AG04449 (cell line): ENCODE measurements at places on chromosomes 3 and 15.

GRCh38 chr3:133023362-133023761 is 14.8 kb upstream of the TMEM108 start:
- DNase-seq: no peak

- DNase-seq: peak; percentile 36
Observed at GRCh38 chr15:39756806-39757522, 25.7 kb downstream of the FSIP1 start.

DNA sequence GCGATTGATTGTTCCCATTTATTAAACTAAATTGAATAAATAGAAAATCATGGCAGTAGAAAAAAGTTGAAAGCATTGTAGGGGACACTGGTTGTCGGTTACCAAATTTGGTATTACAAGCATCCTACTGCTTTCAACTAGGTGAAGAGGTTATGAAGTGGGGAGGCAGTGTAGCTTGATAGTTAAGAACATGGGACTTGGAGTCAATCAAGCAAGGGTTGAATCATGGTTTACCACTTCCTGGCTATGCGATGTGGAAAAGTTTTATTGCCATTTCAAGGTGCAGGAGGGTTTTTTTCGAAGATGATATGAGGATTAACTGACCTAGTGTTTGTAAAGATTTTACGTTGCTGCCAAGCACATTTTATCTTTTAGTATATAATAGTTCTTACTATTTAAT is 318.2 kb upstream of the KCNH8 start:
- no peak for DNase-seq

DNA sequence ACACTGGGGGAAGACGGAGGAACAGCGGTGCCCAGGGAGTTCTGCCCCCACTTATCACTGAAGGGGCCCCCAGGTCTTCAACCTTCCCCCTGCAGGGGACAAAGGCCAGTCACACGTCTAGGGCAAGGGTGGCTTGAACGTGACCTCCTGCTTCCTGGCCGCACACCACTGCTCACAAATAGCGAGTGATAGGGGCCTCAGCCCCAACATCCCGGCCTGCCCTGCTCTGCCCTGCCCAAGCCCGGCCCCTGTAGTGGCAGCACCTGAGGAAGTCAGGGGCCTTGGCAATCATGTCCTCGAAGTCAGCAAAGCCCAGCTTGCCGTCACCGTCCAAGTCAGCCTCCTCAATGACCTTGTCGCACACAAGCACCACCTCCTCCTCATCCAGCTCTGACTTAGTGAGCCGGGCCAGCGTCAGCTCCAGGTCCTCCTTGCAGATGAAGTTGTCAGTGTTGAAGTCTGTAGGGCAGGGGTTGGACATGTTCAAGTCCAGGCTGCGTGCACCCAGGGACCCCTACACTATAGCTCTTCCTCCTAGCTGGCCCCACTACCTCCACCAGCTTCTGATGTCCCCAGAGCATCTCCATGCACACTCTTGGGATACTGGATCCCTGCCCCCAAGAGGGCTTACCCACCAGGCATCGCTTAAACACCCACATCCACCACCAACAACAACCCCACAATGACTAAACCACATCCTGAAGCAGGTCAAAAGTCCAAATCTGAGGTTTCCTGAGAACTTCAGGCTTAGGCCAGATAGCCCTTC is 13.3 kb downstream of the SH2D7 start:
- no peak for DNase-seq

DNA sequence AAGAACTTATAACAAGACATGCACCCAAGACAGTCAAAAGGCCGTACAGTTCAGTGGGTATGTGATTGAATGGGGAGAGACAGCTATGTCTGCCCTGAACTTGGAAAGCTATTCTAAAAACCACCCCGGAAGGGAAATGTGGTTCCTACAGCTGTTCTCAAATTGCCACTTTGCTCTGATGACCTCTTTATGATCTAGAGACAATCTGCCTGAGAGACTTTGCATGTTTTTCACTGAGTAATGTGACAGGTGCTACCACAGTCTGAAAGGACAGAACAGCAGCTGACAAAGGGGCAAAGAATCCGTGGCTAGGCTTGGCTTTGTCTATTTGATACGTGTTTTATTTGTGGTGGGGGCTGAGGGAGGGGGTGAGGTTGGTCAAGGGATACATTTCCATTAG is 148.3 kb upstream of the NPHP3 start:
- DNase-seq: no peak

GRCh38 chr15:101045835-101046691 is 126.9 kb downstream of the LRRK1 start:
- no peak for DNase-seq

- DNase-seq: no peak
Observed at GRCh38 chr15:48313216-48313615, 18.0 kb upstream of the DUT start.

DNA sequence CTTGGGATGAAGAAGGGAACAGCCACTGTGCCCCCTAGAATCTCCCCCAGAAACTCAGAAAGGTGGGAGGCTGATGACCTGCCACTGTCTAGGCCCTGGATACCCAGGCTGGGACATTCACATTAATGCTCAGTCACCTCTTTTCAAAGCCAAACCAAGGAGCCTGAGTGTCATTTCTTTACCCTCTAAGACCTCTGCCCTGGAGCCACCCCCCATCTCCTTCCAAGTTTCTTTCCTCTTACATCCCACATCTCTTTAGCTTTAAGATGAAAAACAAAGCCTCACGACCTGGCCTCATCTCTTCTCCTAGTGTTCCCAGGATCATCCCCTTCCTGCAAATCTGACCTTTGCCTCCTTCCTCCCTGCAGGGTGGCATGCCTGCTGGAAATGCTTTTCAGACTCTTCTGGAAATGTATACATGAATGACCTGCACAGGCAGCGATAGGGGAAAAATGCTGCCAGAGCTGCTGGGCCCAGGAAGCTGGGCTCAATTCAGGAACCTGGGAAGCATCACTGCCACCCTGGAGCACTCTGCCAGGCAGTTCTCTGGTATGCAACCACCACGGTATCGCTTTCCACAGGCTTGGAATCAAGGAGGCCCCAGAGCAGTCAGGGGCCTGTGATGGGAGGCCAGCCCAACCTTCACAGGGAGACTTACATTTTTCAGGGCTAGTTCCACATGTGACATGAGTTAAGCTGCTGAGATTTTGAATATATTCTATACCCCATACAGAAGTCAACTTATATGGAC is 67.6 kb downstream of the DAPK2 start:
- DNase-seq: no peak

GRCh38 chr15:94246016-94246415 is 14.7 kb downstream of the MCTP2 start:
- no peak for DNase-seq

DNA sequence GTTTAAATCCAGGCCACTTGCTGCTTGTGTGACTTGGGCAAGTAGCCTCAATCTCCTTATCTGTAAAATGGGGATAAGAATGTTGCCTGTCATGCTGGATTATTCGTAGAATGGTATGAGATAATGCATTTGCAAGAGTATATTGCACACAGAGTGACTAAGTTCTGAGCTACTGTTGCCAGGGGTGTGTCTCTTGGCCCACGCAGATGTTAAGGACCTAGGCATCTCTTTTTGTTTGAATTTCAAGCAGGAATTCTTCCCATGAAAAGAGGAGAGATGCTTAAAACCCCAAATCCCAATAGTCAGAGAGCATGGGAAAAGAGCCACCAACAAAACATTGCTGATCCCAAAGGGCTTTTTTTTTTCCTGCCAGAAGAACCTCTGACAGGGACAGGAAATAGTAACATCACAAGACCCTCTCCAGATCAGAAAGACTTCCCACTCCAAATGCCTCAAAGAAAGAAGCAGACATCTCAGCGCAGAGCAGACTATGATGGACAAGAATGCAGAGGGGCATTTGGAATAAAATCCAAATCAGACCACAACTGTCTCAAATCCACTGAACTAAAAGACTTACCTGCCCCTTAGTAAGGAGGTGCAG is 90.5 kb downstream of the MRPL46 start:
- no peak for DNase-seq

DNA sequence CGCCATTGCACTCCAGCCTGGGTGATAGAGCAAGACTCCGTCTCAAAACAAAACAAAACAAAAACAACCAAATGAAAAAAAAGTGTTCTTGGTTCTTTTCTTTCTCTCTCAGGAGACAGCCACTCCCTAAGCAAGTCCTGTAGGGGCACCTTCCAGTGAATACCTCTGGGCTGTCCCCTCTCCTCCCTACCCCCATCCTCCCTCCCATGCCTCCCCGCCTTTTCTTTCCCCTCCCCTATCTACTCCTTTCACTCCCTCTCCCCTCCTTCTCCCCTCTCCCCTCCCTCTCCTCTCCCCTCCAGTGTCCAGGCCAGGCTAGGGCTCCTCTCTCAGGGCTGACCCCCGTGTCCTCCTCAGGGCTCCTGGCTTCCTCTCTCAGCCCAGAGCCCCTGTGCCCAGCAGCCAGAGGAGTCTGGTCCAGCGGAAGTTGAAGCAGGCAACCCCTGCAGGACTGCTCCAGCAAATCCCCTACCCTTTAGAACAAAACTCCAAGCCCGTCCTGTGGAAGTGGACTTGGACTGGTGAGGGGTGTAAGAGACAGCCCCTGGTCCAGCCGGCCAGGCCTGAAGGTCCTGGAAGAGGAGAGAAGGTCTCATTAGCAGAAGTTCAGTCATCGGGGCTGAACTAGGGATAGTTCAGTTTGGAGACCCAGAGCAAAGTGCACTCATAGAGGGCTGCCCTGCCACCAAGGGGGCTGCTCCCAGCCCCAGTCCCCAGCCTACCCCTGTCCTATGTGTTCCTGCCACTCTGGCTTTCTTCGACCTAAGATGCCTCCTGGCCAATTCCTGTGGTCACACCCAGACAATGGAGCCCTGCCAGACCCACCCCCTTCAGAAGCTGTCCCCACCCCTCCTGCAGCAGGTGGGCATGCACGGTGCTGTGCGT is 79.8 kb upstream of the IQSEC1 start:
- DNase-seq: no peak

DNA sequence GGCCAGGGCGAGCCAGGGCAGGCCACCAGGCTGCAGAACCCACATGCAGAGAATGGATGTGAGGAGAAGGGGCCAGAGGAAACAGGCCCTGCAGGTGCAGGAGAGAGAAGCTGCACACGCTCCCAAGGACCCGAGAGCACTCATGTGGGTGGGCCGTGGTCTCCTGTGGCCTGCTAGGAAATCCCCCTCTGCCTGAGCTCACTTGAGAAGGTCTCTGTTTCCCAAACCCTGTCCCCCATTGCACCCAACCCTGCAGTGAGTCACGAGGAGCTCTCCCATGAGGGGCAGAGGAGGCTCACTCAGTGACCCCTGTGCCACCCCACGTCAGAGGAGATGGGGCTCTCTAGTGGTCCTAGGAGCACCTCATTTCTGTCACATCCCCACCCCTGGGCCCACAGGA is 111.1 kb downstream of the KLF13 start:
- DNase-seq: no peak

DNA sequence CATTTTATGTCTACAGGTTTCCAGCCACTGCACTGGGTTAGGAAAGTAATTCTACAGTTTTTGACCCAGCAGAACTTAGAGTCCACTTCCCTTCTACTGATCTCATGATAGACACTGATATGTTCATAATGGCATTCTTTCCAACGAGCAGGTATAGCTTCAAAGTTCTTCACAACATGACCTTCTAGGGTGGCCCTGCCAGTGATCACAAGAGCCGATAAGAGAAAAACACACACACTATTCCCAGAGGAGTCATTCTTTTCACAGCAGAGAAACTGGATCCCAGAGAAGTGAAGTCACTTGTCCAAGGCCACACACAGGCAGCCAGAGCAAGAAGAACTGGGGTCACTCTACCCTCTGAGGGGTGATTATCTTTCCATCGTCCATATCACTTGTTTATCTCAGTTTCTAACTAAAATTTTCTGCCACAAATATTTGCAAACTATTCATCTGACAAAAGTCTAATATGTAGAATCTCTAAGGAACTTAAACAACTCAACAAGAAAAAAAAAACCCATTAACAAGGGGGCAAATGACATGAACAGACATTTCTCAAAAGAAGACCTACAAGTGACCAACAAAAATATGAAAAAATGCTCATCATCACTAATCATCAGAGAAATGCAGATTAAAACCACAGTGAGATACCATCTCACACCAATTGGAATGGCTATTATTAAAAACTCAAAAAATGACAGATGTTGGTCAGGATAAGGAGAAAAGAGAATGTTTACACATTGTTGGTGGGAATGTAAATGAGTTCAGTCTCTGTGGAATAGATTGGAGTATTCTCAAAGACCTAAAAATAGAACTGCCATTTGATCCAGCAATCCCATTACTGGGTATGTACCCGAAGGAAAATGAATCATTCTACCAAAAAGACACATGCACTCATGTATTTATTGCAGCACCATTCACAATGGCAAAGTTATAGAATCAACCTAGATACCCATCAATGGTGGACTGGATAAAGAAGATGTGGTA is 31.5 kb downstream of the SPTSSB start:
- DNase-seq: no peak

GRCh38 chr3:79009861-79010260 is 757.9 kb downstream of the ROBO1 start:
- no peak for DNase-seq

DNA sequence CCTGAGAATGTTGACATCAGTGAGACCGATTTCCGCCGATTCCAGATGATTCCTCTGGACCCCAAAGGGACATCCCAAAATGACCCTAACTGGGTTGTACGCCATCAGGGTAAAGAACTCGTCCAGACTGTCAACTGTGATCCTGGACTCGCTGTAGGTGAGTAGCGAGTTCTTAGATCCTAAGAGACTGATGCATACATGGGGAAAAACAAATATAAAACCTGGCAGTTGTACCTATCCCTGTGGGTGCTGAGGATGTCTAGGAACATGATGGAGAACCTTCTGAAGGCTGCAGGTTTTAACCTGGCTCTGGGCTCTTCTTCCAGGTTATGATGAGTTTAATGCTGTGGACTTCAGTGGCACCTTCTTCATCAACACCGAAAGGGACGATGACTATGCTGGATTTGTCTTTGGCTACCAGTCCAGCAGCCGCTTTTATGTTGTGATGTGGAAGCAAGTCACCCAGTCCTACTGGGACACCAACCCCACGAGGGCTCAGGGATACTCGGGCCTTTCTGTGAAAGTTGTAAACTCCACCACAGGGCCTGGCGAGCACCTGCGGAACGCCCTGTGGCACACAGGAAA is 12.3 kb downstream of the THBS1 start:
- peak; percentile 28 for DNase-seq

- DNase-seq: no peak
Observed at GRCh38 chr3:54127499-54128056, 5.2 kb downstream of the CACNA2D3 start.

- DNase-seq: no peak
Observed at GRCh38 chr3:145006271-145006670, 1034.6 kb downstream of the DIPK2A start.

DNA sequence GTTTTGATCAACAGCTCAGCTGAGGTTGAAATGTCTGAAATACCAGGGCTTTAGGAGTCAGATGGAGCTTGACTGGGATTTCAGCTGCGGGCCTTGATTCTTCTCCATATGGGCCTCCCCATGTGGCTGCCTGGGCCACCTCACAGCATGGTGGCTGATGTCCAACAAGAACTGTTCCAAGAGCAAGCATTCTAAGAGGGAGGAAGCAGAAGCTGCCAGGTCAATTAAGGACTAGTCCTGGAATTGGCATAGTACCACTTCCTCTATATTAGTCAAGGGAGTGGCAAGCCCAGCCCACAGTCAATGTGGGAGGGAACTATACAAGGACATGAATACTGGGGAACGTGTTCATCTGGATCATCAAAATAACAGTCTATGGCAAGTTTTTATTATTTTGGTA is 181.7 kb upstream of the ANKRD28 start:
- DNase-seq: no peak

- DNase-seq: no peak
Observed at GRCh38 chr15:40846841-40847222, 3.0 kb downstream of the SPINT1 start.
